Stimulated activated CD8-positive, alpha-beta memory T cell treated with anti-CD3 and anti-CD28 coated beads, Interleukin-15, amount 100 ng/mL, for 24 hours (primary cell): ENCODE measurements at places on chromosomes 1 and 21.

DNA sequence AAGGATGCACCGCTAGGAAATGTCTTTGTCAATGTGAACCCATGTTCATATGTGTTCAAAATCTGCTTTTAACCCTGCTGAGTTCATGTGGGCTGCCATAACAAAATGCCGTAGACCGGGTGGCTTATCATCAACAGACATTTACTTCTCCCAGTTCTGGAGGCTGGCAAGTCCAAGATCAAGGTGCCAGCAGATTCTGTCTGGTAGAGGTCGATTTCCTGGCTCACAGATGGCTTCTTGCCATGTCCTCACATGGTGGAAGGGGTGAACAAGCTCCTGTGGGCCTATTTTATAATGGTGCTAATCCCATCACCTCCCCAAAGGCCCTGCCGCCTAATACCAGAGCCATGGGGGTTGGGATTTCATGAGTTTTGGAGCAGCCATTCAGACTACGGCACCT lies 4.6 kb upstream of the CDCP2 start:
- no peak for DNase-seq

DNA sequence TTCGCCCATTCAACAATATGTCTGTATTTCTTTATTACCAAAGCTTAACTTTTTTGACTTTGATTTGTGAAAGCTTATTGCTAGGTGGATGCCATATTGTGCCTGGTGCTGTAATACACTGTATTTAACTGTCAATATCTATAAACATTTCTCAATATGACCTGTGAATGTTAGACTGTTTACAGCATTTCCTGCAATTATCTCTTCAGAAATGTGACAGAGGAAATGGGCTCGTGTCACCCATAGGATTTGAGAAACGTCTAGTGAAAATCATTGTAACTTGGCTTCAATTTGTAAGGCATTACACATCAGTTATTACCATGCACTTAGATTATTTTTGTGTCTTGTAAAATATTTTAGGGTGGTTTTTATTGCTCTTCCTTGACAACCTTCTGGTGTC lies 237.8 kb upstream of the ADGRL2 start:
- no peak for DNase-seq

DNA sequence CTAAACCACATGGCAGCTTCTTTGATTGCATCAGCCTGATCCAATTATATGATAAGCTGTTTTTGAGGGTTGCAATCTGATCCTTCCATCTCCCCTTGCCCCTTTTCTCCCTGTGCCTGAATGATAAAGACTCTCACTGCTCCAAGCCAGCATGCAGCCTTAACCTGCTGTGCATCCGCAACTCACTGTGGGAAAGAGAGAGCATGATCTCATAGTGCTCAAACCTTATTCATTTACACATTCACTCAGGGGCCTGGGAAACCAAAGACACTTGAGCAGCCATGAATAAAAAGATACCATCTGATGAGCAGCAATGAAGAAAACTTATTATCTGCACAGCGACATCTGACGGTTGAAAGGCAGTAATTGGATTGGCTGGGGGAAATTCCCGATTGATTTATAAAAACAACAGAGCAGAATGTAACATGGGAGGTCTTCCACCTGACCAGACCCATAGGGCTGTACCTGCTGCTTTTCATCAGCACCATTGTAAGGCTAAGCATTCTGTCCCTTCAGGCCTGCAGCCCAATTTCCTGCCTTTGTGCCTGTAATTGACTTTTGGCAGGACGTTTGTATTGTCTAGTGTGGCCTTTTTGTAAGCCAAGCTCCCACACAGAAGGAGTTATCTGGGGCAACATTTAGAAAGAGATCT lies 62.5 kb downstream of the KIAA0040 start:
- no peak for DNase-seq

DNA sequence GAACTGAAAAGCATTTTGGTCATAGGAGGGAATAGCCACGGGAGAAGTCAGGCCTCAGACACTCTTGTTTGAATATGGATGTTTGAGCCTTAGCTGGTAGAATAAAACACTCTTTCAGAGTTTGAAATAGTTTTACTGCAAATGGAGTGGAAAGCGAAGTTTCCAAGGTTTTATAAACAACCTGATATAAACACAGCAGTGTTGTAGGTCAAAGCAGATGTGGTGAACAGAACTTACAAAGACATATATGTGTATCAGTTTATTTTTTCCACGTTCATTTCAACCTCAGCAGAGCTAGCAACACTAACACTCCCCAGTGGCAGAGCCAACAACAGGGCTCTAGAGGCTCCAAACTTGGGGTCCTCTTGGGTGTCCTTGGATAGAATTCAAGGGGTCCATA lies 89.9 kb downstream of the WLS start:
- DNase-seq = no peak

DNA sequence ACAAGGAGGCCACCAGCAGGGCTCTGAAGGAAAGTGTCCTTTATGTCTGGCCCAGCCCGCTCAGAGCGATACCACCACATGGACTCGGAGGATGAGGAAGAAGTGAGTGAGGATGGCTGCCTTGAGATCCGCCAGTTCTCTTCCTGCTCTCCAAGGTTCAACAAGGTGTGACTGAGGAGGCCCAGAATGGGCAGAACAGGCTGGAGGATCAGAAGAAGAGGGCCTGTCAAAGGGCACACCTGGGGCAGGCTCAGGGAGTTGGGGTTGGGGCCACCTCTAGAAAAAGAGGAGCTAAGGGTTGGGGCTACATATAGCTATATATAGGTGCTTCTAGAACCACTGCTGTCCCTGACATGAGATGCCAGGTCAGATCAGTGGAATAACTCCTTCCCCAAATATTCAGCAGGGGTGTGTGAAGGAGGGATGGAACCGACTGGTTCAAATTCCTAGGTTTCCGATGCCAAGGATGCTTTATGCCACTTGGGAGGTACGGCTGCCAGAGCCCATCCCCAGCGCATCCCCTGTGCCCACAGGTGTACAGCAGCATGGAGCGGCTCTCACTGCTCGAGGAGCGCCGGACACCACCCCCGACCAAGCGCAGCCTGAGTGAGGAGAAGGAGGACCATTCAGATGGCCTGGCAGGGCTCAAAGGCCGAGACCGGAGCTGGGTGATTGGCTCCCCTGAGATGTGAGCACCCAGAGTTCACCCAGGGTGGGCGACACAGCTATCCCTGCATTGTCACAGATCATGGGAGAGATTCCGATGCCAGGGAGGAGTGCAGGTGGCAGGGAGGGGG lies 102.2 kb downstream of the PIK3R3 start:
- no peak for DNase-seq

DNA sequence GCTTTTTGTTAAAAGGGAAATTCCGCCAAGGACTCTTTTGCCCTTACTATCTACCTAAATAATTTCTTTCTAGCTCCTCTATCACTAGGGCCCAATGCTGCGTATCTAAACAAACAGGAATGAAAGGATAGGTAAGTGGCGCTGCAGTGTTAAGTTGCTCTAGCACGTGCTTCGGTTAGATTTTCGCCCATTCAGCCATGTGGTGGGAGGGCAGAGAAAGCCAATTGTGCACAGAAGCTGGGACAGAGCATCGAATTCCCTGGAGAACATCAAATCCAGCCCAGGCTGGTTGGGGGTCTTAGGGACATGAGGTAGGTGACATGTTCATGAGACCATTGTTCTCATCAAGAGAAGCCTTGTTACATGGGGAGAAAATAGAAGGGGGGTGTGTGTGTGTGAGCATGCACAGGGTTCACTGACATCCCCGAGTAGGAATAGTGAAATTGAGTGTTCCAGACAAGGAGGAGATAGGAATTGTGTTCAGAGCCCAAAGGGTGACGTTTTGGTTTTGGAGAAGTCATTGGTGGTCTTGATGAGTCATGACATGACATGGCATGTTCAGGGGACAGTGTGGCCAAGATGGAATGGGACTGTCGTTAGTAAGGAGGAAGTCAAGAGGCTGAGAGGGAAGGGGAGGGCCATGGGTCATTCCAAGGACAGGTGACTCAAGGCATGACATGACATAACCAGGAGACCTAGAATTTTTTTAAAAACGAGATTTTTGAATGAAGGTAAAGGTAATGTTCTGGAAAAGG lies 107.1 kb downstream of the TLR5 start:
- no peak for DNase-seq

DNA sequence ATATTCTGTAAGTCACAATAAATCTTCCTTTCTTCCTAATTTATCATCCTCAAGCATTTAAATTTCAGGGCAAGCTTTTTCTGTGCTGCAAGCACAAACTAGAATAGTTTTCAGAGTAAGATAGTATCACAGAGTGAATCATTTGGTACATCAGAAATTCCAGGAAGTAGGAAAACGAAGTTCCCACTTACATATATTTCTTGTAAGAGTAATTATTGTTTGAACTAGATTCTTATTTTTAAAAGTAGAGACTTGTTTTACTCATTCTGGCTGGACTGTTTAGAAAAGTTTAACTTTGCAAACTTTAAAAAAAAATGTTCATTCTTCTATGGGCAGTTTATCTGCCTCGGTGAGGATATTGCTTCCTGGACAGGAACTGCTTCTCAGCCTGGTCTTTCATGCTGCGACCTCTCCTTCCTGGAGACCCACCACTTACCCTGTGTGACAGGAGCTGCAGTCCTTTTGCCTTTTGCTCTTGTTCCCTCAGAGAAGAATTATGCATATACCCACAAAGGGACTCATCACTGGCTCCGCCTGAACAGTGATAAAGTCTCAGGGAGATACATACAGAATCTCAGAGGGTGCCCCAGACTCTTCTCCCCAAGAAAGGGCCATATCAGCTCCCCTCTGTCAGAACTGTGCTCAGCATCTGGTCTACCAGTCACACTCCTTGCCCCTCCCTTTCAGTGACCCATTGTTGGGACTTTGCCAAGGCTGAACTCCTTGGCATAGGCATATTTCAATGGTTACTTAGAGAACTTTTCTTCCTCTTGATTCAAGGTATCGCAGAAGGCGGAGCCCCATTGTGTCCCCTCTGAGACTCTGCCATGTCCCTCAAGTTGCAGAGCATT lies 102.7 kb upstream of the CD55 start:
- DNase-seq = no peak

DNA sequence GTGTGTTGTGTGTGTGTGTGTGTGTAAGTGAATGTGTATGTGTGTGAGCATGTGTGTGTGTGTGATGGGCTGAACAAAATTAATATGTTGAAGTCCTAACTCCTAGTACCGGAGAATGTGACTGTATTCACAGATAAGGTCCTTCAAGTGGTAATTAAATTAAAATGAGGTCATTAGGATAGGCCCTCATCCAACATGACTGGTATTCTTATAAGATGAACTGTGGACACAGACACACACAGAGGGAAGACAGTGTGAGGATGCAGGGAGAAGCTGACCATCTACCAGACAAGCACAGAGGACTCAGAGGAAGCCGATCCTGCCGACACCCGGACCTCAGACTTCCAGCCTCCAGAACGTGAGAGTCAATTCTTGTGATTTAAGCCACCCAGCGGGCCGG lies 91.2 kb upstream of the PGBD5 start:
- DNase-seq = no peak

GRCh38 chr1:51679435-51679834 lies 62.5 kb downstream of the OSBPL9 start:
- DNase-seq = no peak

- DNase-seq = no peak
These were observed 180.2 kb downstream of the C1orf21 start for GRCh38 chr1:184567009-184567408.

DNA sequence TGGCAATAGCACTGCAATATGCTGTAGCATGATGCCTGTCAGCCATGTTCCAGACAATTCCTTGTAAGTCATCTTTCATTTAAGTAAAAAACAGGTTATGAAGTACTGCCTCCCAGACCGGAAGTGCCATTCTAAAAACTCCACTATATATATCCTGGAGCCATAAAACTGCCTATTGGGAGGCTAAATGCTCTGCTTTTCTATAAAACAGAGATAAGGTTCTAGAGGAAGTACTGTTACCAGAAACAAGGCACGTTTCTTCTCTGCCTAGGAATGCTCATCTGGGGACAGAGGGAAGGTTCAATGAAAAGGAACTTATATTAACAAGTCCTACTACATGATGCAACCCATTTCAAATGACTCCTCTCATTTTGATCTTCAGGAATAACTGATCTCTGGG lies 66.8 kb downstream of the GPR137B start:
- DNase-seq = no peak

GRCh38 chr21:38151021-38151645 lies 105.7 kb upstream of the KCNJ15 start:
- no peak for DNase-seq

- DNase-seq = no peak
These were observed 9.8 kb upstream of the SLC30A1 start for GRCh38 chr1:211588711-211589110.

- DNase-seq = no peak
These were observed 156.9 kb upstream of the IGSF21 start for GRCh38 chr1:17950728-17951127.

DNA sequence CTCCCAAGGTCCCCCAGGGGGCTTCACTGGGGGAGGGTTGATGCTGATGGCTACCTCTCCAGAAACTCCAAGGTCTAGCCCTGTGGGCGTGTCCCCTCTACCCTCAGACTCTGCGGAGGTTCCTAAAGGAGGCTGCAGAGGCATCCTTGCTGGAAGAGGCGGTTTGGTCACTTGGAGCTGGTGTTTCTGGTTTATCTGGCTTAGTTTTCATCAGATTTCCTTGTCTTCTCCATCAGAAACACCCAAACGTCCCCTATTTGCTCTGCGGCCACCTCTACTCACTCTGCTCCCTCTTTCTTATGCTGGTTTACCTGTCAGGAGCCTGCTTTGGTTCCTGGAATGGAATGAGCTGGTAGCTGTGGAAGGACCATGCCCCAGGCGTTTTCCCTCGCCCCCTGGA lies 2.5 kb downstream of the PKP1 start:
- DNase-seq = no peak

DNA sequence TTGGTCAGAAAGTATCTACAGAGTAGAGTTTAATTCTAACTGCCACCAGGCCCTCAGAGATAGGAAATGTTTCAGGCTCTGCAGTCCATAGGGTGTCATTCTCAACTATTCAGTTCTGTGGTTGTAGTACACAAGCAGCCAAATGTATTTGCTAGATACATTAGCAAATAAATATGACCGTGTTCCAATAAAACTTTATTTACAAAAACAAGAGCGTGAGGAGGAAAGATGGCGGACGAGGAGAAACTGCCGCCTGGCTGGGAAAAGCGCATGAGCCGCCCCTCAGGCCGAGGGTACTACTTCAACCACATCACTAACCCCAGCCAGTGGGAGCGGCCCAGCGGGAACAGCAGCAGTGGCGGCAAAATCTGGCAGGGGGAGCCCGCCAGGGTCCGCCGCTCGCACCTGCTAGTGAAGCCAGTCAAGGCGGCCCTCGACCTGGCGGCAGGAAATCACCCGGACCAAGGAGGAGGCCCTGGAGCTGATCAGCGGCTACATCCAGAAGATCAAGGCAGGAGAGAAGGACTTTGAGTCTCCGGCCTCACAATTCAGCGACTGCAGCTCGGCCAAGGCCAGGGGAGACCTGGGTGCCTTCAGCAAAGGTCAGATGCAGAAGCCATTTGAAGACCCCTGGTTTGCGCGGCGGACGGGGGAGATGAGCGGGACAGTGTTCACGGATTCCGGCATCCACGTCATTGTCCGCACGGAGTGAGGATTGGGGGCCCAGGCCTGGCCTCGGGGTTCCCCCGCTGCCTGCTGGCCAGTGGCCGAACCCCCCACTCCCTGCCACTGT lies 286.1 kb downstream of the LRRC40 start:
- DNase-seq = no peak
